Stimulated activated CD8-positive, alpha-beta memory T cell treated with anti-CD3 and anti-CD28 coated beads, Interleukin-7, amount 100 ng/mL, for 24 hours (primary cell): ENCODE measurements at places on chromosomes 4 and X.

GRCh38 chr4:173264245-173264644 is 69.9 kb downstream of the HMGB2 start:
- DNase-seq = no peak

DNA sequence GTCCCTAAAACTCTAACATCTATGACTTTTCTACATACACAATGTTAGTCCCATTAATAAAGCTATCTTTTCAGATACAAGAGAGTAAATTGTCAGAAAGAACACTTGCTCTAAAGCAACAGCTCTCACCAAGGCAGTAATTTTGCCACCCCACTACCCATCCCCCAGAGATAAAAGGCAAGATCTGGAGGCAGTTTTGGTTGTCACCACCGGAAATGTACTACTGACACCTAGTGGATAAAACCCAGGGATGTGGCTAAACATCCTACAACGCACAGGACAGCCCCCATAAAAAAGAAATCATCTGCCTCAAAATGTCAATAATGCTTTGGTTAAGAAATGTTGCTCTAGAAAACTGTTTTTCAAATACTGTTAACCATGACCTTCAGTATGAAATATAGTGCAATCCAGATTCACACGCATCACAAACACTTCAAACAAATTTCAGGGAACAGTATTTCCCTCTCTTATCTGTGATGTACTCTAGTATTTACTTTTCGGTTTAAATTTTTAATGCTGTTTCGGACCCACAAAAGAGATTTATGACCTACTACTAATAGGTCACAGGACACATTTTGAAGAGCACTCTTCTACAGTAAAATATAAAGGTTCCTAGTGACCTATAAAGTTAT is 5.1 kb downstream of the FBXL5 start:
- DNase-seq = peak; percentile 11

- DNase-seq = no peak
Measured at GRCh38 chr4:152310257-152310656, 225.6 kb downstream of the FBXW7 start.

DNA sequence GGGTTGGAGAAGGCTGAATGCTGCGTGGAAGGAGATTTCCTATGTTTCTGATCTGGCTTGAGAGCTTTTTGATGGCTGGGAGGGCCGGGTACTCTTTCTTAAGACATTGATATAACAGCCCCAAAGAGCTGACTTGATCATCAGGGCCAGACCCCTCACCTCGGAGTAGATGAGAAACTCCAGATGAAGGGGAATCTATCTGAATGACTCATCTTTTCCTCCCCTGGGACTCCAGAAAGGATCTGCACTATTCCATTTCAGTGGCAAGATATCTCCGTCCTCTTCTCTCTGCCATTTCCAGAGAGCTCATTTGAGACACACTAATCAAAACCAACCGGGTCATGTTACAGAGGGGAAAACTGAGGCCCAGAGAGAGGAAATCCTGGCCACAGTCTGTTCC is 92.9 kb upstream of the MSX1 start:
- no peak for DNase-seq

DNA sequence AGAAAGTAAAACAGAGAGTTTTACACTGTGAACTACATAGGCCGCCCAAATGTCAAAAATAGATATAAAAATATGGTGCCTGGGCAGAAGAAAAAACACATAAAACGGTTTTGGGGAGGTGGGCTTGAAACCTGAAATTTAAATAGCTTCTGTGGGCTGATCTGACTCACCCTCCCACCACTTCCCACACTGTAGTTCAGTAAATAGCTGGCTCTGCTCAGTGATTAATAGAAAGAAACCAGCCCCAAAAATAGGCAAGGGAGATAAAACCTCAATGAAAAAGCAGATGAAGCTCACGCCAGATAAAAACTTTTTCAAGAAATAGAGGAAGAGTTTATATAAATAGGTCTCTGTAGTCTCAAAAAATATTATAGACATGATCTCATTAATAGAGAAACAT is 13.2 kb upstream of the COX7B2 start:
- no peak for DNase-seq

- DNase-seq = no peak
Measured at GRCh38 chr4:7894677-7895181, 44.9 kb downstream of the AFAP1 start.

DNA sequence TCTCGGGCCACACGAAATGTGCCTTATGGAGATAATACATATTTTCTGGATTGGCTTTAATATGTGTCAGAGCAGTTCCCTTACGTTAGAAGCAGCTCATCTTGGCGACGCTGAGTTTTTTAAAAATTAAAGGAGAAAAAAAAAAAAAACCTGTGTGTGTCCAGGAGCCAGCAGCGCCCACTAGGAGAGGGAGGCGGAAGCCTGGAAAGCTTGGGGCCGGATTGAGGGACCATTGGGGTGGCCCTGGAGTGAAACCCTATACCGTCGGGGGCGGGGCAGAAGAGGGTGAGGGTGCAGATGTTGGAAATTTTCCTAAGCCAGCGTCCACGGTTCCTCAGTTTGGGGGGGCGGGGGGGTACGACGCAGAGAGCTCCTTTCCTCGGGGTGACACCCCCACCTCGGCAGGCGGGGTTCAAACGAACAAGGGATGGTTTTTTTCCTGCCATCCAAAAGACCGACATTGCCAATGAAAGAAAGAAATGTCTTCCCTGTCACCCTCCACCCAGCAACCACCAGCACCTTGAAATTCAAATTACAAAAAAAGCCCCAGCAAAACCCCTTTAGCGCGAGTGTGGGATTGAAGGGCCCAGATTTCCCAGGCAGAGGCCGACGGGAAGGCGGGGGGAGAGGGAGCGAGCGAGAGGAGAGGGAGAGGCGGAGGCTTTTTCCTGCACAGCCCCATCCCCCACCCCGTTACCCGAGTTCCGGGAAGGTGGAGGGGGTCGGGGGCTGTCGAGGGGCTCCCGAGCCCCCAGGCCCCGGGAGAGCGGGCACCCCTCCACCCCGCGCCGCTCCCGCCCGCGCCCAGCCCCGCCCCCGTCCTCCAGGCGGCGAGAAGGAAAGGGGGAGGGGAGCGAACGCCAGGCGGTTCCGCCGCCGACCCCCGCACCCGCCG is 859 bp downstream of the SMARCA1 start:
- no peak for DNase-seq

- peak; percentile 26 for DNase-seq
Measured at GRCh38 chr4:158768555-158769174, at the start of gene FNIP2. Gene FNIP2, plus strand, starts transcription at chr4:158769026. Its CDS starts 187 bp downstream, at chr4:158769213.

DNA sequence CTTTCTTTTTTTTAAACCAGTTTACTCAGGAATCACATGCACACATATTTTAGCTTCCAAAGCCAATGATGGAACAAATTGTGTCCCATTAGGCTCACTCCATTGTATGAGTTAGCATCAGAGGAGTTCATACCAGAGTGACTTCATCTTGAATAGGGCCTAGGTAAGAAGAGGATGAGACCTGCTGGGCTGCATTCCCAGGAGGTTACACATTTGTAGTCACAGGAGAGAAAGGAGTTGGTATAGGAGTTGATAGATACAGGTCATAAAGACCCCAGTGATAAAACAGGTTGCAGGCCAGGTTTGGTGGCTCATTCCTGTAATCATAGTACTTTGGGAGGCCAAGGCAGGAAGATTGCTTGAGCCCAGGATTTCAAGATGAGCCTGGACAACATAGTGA is 9.3 kb downstream of the PDGFRA start:
- no peak for DNase-seq

- no peak for DNase-seq
Measured at GRCh38 chrX:48591255-48591791, 6.0 kb upstream of the WDR13 start.

DNA sequence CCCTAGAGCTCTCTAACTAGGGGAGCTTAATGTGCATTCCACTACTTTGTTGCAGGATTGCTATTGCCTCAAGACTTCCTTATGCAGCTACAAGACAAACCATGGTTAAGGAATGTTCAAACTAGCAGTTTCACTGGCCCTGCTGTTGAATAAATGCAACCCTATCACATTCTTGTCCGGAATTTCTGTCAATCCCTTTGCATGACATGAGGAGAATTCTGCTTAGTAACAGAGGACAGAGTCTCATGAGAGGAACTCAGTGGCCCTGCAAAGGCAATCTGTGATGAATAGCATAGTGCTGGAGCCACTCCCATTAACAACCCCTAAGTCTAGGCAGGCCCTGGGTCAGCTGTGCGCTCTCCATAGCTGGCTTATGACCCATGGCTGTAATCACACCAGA is 30.7 kb upstream of the SGMS2 start:
- DNase-seq = no peak

GRCh38 chr4:122118243-122118642 is 33.9 kb upstream of the BLTP1 start:
- DNase-seq = no peak

GRCh38 chrX:9458516-9459078 is 6.3 kb upstream of the TBL1X start:
- DNase-seq = no peak

GRCh38 chr4:37837446-37837845 is 11.0 kb downstream of the PGM2 start:
- no peak for DNase-seq

DNA sequence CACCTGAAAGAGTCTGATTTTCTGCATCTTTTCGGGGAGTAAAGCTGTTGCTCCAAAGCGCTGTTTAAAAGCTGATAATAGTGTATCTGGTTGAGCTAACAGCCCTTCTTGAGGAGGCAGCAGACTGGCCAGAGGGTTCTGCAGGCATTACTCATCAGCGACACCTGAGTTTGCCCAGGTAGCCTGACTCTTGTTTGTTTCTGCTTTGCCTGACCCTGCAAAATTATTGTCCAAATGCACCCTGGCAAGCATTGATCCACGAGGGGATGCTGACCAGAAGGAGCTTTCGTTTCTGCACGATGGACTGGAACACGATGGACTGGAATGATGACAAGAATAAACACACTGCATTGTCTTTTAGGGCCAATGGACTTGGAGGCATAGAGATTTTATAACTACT is 6.2 kb downstream of the CD99 start:
- no peak for DNase-seq

DNA sequence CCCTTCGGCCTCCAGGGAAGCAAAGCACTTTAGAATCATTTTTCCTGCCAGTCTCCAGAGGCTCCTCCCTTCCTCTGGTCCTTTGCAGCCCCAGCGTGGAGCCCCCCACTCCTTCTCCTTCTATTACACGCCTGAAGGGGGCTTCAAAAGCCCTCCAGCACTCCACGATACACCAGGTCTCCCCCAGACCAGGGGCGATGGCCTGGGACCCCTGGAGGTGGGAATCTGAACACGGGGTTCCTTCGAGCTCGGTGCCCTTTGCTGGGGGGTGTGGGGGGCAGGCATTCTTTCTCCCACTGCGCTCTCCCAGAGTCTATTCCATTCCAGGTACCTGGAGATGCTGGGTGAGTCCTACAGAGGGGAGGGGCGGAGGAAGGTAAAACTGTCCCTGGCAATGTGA is 97.6 kb downstream of the HMX1 start:
- DNase-seq = no peak

GRCh38 chr4:168761066-168761465 is 249.0 kb downstream of the CBR4 start:
- DNase-seq = no peak

DNA sequence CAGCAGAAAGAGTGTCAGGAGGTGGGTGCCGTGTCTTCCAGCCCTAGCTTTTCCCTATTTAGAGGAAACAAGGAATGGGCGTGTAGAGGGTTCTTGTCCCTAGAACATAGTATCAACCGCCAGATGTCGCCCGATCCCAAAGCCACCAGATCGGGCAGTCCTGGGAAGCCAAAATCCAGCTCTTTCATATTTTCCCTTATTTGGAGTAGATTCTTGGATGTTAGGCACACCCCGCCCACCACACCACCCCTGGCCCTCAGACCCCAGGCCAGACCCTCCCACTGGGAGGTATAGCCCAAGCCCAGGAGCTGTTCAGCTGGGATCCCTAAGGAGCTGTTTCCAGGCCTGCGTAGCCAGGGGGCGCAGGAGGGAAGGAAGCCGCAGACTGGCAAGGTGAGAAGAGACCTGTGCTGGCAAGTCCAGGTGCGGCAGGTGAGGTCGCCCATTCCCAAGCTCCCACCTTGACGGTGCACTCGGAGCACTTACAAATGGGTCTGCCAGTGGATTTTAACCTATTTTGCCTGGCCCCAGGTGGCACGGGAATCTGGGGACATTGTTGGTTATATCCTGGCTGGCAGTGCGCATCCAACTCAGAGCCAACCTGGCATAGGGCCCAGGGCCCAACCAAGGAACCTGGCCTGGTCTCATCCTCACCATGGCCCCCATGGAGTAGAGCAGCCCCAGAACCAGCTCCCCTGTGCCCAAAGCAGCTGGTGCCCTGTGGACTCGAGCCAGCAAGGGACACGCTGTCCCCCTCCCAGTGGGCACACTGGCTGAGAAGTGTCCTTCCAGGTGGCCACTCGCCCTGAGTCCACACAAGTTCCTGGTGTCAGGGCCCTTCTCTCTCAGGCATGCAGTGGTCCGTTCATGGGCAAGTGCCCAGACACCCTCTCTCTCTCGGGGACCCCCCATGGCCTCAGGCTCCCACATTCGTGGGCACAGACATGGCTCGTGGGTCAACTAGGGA is 811 bp downstream of the FLNA start:
- no peak for DNase-seq

DNA sequence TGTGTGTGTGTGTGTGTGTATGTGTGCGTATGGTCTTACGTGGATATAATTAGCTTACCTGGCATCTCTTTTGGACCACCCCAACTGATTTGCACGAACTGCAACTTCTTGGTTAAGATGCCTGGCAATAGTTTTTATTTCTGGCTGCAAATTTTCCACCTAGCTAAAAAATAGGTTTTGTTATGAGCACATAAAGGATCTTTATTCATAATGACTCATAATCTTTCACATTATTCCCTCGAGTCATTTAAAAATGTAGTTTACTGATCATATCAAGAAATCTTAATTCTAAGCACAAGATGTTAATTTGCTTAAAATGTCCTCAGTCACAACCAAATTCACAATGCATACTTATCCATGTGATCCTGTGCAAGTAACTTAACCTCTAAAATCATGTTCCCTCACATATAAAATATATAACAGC is 1.5 kb downstream of the COX18 start:
- no peak for DNase-seq

- no peak for DNase-seq
Measured at GRCh38 chr4:67604749-67605148, 46.2 kb downstream of the STAP1 start.

- no peak for DNase-seq
Measured at GRCh38 chr4:177718514-177718913, 276.3 kb upstream of the AGA start.

DNA sequence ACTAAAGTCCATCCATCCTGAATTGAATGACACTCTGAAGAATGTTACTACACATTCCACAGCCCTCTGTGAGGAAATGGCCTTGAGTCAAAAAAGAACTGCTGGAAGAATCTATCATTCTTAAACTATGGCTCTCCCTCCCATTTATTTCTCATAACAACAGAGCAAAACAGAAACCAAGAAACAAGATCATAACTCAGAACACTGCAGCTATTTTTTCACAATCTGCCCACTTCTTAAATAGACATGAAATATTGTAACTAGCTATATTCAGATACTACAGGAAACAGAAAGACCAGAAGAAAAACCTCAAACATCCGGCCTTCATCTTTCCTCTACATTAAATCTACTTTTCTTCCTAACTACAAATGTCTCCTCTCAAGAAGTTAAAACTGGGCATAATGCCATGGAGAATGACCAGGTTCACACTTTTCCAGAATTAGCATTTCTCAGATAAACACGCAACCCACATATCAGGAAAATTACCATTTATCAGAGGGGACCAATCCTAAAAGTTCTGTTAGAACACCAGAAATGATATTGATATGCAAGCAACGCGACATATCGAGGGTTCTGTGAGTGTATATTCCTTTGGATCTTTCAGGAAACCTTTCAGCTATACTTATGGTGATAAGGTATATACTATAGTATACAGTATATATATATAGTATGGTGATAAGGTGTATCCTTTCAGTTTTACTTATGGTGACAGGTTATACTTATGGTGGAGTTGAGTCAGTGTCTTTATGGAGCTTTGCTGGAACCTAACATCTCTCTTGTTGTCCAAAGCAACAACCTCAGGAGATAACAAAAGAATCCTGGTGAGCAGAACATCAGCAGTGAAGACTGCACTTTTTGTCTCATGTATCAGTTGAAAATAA is 60.4 kb upstream of the IRF2 start:
- DNase-seq = no peak
